Activated T-helper 1 cell treated with anti-CD3 and anti-CD28 coated beads, Interleukin-2, amount 50 U/mL, for 16 hours (primary cell): ENCODE measurements at places on chromosomes 12 and 14.

DNA sequence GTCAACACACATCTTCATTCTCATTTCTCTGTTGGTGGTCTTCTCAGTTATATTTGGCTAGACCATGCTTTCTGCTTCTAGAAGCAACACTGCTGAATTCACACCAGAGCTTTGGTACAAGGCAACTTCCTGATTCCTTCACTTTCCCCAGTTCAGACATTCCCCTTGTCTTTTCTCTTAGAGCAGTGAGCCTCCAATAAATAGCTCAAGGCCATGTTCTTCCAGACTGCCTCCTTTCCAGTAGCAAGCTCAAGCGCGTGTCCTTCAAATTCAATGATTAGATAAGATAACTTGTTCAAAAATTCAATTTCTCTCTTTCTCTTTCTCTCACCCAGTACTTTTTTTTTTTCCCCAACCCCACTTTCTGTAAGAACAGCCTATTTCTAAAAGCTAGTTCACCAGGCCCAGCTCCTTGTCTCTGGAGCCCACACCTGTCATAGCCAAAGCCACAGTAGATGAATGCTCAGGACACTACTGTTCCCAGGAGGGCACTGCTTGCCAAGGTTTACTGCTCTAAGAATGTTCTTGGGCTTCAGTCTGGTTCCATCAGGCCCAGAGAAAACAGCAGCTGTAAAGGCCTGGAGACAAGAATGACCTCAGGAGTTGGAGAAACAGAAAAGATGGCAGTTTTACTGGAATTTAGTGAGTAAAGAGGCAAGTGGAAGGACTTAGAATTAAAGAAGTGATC is 17.7 kb downstream of the TBK1 start:
- DNase-seq = no peak

DNA sequence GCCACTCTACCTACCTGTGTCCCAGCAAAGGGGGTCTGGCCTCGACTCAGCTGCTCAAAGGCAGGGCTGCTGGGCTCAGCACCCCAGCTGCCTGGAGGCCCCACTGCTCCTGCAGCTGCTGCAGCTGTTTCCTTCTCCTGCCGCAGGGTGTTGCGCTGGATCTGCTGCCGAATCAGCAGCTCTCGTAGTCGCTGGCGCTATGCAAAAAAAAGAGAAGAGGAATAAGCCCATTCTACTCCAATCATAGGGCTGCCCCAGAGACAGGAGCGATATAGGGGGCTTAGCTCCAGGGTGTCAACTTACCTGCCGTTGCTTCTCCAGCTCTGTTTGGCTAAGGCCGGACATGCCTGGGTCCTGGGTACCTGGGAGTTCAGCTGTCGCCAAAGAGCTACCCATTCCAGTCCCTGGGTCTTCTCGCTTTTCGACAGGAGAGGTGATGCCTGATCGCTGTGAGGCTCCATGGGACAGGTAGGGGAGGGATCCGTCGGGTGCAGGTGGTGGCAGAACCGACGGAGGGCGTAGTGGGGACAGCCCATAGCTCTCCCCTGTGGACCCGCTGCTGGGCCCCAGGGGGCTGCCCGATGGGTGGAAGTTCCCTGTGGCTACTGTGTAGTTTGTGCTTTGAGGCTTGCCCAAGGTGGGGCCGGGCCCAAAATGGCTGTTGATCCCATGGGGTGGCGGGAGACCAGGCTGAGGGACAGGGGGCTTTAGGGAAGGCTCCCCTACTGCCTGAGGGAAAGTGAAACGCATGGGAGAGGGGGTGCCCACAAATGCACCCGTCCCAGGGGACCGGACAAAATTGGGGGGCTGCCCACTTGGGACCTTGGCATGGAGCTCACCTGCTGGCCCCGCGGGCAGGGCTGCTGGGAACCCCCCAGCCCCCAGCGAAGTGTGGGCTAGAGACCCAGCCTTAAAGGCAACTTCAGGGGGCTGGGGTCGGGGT is 20.9 kb downstream of the KMT2D start:
- DNase-seq = no peak

DNA sequence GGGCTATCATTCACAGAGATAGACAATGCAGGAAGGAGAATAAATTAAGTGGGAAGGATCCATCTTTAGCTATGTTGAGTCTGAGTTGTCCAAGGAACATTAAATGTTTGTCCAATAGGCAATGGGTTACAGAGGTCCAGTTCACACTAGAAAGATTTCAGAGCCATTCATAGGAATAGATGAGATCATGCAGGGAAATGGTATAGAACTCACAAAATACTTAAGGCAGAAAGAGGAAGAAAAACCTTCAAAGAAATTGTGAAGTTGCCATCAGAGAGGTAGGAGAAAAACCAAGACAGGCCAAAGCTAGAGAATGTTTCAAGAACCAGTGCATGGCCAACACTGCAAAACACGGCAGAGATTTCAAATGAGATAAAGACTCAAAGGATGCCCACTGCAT is 94.1 kb downstream of the PHLDA1 start:
- no peak for DNase-seq

- no peak for DNase-seq
Measured at GRCh38 chr14:106269029-106269428, 742.6 kb downstream of the TMEM121 start.

DNA sequence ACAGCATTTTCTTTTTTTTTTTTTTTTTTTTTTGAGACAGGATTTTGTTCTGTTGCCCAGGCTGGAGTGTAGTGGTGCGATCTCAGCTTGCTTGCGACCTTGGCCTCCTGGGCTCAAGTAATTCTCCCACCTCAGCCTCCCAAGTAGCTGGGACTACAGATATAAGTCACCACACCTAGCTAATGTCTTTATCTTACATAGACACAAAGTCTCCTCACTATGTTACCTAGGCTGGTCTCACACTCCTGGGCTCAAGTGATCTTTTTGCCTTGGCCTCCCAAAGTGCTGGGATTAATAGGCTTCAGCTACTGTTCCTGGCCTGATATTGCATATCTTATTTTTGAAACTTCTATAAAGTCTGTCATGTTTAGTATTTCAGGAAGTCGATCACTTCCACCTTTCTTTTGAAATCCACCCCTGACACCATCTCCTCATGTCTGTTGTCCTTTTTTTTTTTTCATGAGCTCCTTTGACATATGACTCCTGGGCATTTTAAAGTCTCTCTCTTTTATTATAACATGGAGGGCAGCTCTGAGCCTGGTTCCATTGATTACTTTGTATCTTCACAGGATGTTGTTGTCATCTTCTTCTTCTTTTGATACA is 5.9 kb upstream of the A2ML1 start:
- DNase-seq = no peak

GRCh38 chr14:95472819-95473251 is 43.6 kb downstream of the SYNE3 start:
- no peak for DNase-seq

DNA sequence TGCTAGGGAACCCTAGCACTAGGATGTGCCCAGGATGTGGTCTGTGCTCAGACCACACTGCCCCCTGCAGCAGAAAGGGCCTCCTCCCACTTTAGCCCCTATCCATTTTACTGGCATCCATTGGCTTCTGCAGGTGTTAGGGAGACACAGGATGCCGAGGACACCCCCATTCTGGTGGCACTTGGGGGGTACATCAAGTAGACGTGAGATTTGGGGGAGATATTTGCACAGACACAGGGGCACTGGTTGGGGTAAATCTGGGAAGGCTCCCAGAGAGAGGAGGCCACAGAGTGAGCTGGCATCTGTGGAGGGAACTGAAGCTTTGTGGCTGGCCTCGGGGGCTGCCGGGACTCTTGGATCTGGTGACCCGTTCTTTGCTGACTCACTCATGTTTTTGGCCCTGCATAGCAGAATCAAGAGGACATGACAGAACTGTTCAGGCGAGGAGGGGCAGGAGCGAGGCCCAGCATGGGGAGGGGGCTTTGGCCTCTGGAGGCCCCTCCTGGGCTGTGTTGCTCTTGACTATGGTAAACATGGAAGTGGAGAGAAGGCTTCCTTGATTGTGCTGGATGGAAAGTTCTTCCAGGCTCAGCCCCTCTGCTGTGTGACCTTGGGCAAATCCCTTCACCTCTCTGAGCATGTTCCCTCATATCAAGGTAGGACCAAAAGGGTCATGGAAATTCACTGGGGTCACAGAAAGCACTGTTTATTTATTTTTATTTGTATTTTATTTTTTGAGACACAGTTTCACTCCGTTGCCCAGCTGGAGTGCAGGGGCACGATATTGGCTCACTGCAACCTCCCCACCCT is 1.8 kb downstream of the PLBD2 start:
- no peak for DNase-seq

DNA sequence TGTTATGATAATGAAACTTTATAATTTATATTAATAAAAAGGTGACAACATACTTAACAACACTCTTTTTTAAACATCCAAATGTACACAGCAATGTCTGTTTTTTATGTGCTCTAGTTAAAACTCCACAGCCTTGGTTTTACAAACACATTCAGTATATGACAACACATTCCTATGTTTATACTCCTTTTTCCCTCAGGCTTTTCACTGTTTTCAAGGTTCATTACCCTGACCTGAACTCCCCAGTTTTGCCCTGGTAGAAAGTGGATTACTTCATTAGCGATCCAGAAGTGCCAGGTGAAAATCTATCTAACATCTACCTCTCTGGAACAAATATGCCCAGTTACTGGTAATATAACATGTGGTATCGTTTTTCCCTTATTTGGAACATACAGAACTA is 340.2 kb upstream of the DDHD1 start:
- DNase-seq = no peak

DNA sequence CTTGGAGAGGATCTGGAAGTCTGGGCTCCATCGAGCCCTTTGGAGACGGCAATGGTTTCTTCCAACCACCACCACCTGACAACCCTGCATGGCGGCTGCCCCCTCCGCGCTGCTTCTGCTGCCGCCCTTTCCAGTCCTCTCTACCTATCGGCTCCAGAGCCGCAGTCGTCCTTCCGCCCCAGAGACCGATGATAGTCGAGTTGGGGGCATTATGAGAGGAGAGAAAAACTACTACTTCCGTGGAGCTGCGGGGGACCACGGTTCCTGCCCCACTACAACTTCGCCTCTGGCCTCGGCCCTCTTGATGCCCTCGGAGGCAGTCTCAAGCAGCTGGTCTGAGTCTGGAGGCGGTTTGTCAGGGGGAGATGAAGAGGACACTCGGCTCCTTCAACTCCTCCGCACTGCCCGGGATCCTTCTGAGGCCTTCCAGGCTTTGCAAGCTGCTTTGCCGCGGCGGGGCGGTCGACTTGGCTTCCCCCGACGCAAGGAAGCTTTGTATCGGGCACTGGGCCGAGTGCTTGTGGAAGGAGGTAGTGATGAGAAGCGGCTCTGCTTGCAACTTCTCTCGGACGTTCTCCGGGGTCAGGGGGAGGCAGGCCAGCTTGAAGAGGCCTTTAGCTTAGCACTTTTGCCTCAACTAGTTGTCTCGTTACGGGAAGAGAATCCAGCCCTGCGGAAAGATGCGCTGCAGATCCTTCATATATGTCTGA is 499 bp downstream of the TOGARAM1 start:
- peak; percentile 5 for DNase-seq

GRCh38 chr12:104935886-104936285 is 22.2 kb downstream of the SLC41A2 start:
- DNase-seq = no peak

- no peak for DNase-seq
Measured at GRCh38 chr14:47674543-47675465, 601 bp downstream of the MDGA2 start.

DNA sequence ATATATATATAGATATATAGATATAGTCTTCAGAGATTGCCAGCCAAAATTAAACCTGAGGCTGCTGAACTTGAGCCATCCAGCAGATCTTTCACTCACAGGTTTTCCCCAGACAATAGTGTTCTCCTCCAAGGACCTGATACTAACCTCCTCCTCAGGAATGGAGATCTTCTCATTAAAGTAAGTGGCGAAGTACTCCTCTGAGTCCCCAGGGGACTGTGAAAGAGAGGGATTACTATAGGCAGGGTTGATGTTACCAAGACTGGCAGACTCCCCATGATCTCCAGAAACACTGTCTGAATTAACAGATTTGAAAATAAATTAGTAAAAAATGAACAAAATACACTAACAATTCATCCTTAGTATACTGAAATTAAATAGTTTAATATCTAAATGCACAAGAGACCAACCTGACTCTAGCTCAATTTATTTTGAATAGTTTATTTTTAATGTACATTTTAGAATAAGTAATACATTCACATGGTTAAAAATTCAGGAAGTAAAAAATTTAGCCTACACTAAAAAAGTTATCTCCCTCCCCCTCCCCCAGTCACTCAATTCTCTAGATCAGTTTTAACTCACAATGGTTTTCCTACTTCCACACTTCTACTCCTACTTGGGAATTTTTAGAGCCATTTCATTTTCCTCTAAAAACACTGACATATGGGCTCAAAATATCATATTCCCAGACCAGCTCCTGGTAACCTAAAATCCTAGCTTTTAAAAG is 17.7 kb downstream of the SLC11A2 start:
- DNase-seq = no peak

DNA sequence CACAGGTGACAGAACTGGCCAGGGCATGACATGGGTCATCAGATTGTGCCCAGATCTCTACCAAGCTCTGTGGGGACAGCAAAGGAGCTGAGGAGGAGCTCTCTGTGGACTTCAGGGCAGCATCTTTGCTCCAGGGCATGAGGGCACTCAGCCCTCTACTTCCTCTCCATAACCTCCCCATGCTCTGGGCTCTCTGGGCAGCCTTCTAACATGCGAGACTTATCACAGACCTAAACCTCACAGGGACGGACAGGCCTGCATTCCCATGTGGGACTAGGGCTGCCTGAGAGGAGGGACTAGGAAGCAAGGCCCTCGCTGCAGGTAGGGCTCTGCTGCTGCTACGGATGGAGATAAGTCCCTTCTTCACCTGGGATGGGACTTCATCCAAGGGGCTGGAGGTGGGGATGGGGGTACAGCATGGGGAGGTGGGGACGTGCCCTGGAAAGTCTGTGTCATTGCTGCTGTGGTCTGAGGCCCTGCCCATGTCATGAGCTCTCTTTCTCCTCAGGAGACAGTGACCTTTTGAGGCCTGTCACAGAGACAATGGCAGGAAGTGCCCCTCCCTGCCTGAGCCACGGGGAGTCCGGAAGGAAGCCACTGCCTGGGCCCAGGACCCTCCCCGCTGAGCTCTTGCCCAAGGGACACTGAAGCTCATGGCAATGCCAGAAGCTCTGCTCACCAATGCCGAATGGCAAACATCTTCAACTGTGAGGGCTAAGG is 44.1 kb downstream of the PITPNM2 start:
- DNase-seq = peak; percentile 32

GRCh38 chr12:64660237-64661018 is 50.1 kb downstream of the RASSF3 start:
- DNase-seq = no peak

DNA sequence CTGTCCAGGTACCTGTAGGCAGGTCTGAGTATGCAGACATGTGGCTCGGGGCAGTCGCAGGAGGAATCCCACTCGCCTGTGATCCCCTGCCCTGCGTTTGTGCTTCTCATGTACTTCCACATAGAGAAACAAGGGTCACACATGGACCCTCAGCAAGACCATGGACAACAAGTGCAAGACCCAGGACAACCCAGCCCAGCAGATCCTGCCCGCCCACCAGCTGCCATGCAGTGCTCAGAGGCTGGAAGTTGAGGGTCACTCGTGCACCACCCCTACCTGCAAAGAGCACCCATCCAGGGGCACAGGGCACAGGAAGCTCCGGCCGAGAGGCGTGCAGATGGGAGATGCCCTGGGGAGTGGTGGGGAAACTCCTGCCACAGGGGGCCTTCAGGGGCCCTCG is 67.5 kb upstream of the C14orf180 start:
- DNase-seq = no peak

- DNase-seq = no peak
Measured at GRCh38 chr12:25186788-25187402, 8.1 kb downstream of the DNAI7 start.

GRCh38 chr12:92133795-92134637 is 11.6 kb downstream of the BTG1 start:
- no peak for DNase-seq

- no peak for DNase-seq
Measured at GRCh38 chr14:99183716-99184115, 88.3 kb downstream of the BCL11B start.
